ENCODE measurements at places on chromosomes 13 and 19.

- DNase-seq: no peak
These were observed 17.3 kb downstream of the ZFR2 start for GRCh38 chr19:3851254-3852176.

- no peak for DNase-seq
These were observed 119.7 kb upstream of the SOX1 start for GRCh38 chr13:111947026-111947810.

- no peak for DNase-seq
These were observed 395.9 kb downstream of the KCNRG start for GRCh38 chr13:50410921-50411746.

- DNase-seq: no peak
These were observed 8.8 kb upstream of the CACNG6 start for GRCh38 chr19:53982611-53983010.

- no peak for DNase-seq
These were observed 1.2 kb downstream of the SLC7A9 start for GRCh38 chr19:32868206-32868950.

GRCh38 chr13:75402787-75403186 lies 79.2 kb downstream of the TBC1D4 start:
- no peak for DNase-seq

- DNase-seq: no peak
These were observed 303.6 kb downstream of the KCNRG start for GRCh38 chr13:50318887-50319286.

GRCh38 chr13:78398743-78399410 lies 204.5 kb downstream of the POU4F1 start:
- no peak for DNase-seq

- no peak for DNase-seq
These were observed 675.3 kb downstream of the DIAPH3 start for GRCh38 chr13:59488436-59488835.

Measured in stimulated activated CD8-positive, alpha-beta memory T cell treated with anti-CD3 and anti-CD28 coated beads, Interleukin-12 subunit alpha, Interleukin-12 subunit beta, amount 100 ng/mL, for 1 hour (primary cell).